Stimulated activated CD4-positive, alpha-beta T cell treated with anti-CD3 and anti-CD28 coated beads, Interleukin-12 subunit alpha, Interleukin-12 subunit beta, amount 100 ng/mL, for 48 hours (primary cell): ENCODE measurements at places on chromosomes 7 and 10.

DNA sequence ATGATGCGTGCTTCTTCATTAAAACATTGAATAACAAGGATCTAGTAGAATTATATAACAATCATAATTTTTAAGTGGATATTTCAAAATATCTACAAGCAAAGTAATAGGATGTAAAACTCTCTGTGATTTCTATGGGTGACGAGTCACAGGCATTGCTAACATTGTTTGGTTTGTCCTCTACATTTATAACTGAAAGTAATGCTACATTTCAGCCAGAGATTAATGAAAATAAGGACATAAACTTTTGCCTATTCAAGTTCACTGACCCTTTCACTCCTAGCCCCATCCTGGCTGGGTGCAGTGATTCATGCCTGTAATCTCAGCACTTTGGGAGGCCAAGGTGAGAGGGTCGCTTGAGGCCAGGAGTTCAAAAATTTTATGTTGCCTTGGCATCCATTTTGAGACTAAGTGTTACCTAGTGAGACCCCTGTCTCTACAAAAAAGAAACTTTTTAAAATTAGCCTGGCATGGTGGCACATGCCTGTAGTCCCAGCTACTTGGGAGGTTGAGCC, 38.4 kb upstream of the HSPA12A start:
- DNase-seq = no peak

DNA sequence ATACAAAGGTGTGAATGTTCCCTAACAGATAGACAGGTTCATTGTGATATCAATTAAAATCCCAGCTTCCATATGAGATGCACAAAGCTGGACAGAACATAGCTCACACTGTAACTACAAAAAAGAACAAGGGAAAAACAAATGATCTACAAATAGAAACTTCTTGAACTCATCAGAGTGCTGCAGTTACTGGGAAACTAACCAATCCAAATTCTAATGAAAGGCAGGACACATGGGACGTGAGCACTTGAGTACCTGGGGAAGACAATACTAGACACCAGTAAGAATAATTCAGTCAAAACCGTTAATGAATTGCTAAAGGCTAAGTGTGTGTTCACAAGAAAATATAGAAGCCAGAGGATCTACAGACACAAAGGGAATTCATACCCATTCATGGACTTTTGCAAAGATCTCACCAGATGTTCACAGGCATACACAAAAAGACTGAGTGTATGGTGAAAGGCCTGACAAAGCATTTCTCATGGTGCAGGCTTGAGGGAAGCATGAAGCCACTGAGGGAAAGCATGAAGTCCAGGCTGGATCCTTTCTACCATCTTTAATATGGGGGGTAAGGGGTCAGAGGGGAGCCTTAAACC, 7.8 kb upstream of the GPR22 start:
- DNase-seq = no peak

DNA sequence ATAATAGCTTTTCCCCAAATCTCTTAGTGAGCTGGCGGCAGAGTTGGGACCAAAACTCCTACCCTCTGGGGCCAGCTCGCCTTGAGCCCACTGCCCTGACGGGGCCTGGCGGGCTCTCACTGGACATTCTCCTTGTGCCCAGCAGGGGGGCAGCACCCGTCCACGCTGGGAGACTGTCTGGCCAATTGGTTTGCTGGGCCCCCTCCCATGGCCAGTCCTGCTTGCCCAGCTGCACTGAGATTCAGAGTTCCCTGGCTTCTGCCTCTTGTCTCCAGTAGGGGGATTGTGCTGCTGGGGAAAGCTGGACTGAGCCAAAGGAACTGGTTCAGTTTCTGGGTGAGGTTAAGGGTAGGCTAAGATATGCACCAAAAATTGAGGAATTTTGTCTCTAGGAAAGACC, 59.8 kb downstream of the RAMP3 start:
- no peak for DNase-seq

- no peak for DNase-seq
Measured at GRCh38 chr7:51158211-51158610, 158.4 kb downstream of the COBL start.

DNA sequence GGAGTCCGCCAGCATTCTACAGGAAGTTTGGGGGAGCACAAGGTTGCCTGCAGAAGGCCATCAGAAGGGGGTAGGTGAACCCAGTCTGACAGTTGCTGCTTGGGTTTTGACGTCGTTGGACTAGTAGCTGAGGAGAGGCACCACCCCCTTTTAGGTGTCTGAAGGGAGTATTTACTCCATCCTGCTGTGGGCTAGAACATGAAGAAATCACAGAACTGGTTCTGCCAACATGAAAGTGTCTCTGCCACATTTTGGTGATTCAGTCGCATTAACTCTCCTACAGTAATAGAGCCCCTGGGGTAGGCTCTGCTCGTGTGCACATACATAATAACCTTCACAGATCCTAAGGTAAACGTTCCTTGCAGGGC, 834 bp upstream of the TRIL start:
- no peak for DNase-seq

- no peak for DNase-seq
Measured at GRCh38 chr7:16423761-16424160, 2.4 kb upstream of the CRPPA start.

GRCh38 chr7:101681170-101682007, 52.3 kb upstream of the MYL10 start:
- no peak for DNase-seq

GRCh38 chr7:7969306-7970236, 975 bp downstream of the GLCCI1 start:
- peak; percentile 10 for DNase-seq

DNA sequence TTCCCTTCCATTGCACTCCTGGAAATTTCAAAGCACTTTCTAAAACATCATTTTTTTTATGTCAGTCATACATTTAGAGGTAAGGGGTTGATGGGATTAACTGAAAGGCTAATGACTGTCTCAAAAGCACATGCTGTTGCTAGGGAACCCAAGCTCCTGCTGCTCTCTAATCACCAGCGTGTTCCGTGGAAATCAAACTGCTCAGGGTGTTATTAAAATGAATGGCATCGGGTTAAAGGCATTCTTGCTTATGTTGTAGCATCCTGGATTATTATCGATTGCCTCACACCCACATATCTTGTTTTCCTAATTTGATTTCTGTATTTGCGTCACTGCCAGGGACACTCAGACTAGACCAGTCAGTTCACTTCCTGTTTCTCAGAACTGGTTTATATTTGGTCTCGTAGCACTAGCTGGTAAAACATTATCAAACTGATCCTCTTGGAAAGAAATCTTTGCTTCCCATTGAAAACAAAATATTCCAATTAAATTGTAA, 216.5 kb upstream of the MKLN1 start:
- no peak for DNase-seq

DNA sequence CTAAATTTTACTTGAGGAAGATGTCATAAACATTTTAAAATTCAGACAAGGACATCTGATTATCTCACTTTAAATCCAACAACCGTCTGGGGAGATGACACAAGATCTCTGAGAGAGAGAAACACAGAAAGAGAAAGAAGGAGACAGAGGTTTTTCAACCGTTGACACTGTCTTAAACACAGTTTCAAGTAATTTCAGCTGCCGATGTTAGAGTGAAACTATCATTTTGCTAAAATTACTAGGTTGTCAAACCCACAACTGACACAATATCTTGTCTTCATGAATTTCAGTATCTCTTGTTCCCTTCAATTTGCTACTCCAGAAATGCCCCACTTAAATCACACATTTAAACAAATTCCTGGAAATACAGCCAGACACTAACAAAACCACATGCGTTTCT, 174.8 kb downstream of the RAPGEF5 start:
- DNase-seq = no peak

- DNase-seq = peak; percentile 20
Measured at GRCh38 chr10:113108194-113108835, 158.3 kb downstream of the TCF7L2 start.

DNA sequence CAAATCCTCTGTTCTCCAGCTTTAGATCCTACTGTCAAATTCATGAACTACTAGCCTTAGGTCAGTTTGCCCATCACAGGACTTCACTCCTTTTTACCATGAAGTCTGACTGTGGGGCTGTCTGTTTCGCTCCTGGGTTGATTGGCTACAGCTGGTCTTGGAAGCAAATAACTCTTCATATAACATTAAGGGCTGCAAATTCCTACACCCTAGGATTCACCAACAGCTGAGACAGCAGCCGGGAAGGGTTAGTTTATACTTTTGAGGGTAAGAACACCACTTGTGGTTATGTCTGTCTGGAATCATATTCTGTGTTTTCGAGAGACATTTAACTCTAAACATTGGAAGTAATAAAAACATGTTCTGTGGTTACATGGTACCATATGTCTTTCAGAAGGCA, 55.9 kb upstream of the KIAA1217 start:
- no peak for DNase-seq

DNA sequence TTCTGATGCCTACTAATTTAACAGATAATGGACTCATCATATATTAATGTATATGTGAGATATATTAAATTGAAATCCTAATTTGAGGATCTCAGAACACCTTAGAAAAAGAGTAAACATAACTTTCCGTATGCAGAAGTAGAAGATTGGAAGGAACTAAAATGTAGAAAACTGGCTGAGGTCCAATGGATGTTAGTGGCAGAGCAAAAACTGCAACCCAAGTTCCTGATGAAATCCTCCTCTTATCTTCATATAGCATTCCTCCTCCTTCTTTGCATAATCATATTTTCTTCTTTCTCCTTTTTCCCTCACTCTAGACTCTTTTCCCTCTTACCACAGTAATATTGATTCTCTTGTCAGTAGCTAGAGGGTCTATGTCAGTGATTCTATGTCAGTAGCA, 6.0 kb downstream of the INA start:
- DNase-seq = no peak

GRCh38 chr7:542713-543500, 23.3 kb upstream of the PDGFA start:
- DNase-seq = no peak

- DNase-seq = no peak
Measured at GRCh38 chr10:110456523-110457091, 41.1 kb upstream of the DUSP5 start.

GRCh38 chr7:18464830-18465229, 30.7 kb upstream of the HDAC9 start:
- no peak for DNase-seq

DNA sequence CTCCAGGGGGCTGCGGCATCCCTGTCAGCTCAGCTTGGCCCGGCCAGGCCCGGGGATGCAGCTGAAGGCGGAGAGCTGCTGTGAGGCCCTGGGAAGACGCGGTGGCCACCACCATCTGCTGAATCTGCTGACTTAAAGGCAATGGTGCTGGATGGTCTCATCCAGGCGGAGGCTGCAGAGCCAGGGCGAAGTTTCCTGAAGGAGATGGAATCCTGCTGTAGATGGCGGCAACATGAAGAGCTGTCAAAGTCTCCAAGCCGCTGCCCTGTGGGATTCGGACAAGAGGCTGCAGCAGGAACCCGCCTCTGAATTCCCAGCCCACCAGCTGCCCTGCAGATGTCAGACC, 200.1 kb downstream of the PTPRN2 start:
- DNase-seq = no peak

- no peak for DNase-seq
Measured at GRCh38 chr7:116572036-116572435, 47.2 kb downstream of the CAV1 start.

DNA sequence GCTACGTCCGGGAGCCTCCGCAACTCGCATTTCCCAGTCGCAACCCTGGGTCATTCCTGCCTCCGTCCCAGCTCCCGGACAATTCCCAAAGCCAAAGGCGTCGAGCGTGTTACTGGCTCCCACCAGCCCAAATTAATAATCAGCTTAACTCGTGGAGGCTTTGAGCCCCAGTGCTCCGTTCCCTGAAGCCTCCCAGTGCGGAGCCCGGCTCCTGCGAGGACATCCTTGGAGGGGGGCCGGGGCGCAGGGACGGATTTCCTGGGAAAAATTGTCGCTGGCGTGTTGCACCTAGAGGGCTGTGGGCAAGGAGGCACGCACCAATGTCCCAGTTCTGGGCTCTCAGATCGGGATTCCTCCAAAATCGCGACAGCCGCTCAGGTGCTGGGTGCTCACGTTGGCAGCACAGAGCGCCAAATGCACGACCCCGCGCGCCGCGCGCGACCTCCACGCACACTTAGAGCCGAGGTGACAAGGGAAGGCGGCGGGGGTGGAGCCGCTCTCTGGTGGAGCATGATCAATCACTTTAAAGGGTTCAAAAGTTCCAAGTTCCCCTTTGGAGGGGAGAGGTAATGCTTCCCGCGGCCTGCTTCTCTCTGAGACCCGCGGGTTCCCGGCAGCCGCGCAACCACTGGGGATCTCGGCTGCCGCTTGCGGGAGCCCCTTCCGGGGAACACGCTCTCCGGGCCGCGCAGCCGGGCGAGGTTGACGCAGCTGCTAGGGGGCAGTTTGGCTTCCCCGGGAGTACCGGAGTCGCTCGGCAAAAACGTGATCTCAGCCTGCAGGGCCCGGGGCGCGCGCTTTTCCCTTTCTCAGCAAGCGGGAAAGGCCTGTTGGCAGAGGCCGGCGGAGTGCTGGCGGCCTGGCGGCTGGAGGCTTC, 25.5 kb downstream of the SKIDA1 start:
- DNase-seq = no peak

GRCh38 chr7:55206235-55207029, 158.7 kb upstream of the LANCL2 start:
- no peak for DNase-seq

- DNase-seq = no peak
Measured at GRCh38 chr10:21518149-21518640, 7.3 kb downstream of the SKIDA1 start.

DNA sequence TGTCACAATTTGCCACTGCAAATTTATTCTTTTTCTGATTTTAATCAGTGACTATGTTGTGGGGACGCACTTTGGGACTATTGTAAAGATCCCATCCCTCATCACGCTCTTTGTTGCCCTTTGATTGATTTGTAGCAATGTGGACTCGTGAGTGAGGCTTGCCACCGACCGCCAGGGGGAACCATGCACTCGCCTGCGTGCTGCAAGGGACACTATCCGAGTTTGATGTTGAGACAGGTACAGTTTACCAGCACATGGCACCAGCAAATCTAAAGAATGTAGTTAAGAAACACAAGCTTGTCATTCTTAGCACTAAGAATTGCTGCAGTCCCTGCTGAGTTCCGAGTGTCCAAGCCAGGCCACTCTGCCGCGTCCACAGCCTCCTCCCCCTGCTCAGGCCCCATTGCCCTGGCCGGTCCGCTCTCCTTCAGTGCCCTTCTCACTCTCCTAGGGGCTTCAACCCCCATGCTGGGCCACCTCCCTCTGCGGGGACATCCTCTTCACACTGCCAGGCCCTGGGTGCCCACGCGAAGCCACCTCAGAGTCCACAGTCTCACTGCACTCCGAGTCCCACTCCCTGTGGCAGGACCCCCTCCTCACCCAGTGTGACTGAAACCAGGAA, 2.0 kb upstream of the SFTPA2 start:
- DNase-seq = peak; percentile 35

DNA sequence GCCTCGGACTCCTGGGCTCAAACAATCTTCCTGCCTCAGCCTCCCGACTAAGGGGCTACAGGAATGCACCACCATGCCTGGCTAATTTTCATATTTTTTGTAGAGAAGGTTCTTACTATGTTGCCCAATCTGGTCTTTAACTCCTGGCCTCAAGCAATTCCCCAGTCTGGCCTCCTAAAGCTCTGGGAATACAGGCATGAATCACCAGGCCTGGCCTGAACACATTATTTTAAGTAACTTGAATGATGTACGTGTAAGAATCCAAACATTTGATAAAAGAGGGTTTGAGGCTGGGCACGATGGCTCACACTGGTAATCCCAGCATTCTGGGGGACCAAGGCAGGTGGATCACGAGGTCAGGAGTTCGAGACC, 13.0 kb upstream of the BAMBI start:
- DNase-seq = no peak

GRCh38 chr7:17601921-17602320, 303.5 kb downstream of the AHR start:
- DNase-seq = no peak
